ENCODE measurements at places on chromosomes 5 and 9. TPM values are rescaled to one million over a fixed set of nuclear protein-coding genes. Genes with fewer than 3 reads are reported as not detected.

PLAA gene
- 43.0 TPM for total RNA-seq

CDH6 gene
- total RNA-seq = 90.1 TPM

SAPCD2 gene
- total RNA-seq = 0.43 TPM

C9orf43 gene
- total RNA-seq = 0.66 TPM

FGD3 gene
- 0.09 TPM for total RNA-seq

SERINC5 gene
- total RNA-seq = 60.3 TPM

SPRY4 gene
- 19.4 TPM for total RNA-seq

CDH9 gene
- total RNA-seq = not detected

Data from astrocyte (in vitro differentiated cells and primary cell).